Stimulated activated CD8-positive, alpha-beta memory T cell treated with anti-CD3 and anti-CD28 coated beads, Interleukin-4, amount 100 ng/mL, for 4 hours (primary cell): ENCODE measurements at places on chromosomes 5 and 9.

DNA sequence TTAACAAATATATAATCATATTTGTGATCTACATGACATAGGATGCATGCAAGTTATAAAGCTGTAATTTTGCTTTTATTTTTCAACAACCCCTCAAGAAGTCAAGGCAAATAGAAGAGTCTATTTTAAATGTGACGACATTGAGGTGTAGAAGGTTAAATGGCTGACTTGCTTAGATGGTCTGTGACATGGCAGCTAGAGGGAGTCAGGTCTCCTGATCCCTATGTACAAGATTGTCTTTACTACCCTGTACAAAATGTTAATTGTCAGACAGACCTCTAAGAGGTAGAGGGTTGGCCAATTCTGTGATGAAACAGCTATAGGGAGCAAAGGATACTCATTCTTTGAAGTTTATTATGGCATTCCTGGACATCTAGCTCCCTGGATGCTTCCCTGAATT is 380.9 kb upstream of the MEF2C start:
- no peak for DNase-seq

GRCh38 chr5:111095982-111096381 is 3.8 kb downstream of the WDR36 start:
- DNase-seq: no peak

DNA sequence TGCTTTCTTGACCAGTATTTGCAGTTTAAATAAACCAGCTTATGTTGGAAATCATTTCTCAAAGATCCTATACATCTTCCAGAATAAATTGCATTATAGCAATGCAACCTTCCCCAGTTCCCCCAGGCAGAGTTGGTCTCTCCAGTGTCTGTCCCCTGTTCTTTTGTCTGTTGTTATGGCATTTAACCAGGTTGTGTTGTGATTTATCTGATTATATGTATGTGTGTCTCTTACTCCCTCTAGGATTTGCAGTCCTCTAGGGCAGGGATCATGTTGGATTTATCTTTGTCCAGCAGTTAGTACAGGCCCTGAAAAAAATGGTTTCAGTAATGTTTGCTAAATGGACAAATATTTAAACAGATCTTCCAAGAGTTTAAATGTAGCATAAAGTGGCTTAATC is 17.3 kb downstream of the GARNL3 start:
- no peak for DNase-seq

- no peak for DNase-seq
Observed at GRCh38 chr5:106610041-106610440, 1060.7 kb downstream of the EFNA5 start.

- DNase-seq: no peak
Observed at GRCh38 chr5:179765400-179765799, 28.4 kb upstream of the LTC4S start.

DNA sequence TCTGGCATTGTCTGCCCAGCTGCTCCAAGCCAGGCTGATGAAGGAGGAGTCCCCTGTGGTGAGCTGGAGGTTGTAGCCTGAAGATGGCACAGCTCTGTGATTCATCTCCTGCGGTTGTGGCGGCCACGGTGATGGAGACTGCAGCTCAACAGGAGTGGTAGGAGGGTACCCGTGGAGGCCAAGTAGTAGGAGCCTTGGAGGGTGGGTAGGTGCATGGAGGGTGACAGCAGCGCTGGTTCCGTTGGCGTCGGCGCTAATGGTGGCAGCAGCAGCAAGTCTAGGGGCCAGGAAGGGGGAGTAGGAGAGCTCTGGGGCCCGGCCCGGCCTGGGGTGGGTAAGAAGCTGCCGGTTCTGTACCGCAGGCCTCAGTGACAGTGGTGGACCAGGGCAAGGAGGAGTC is 22.4 kb upstream of the TRIM52 start:
- DNase-seq: no peak

DNA sequence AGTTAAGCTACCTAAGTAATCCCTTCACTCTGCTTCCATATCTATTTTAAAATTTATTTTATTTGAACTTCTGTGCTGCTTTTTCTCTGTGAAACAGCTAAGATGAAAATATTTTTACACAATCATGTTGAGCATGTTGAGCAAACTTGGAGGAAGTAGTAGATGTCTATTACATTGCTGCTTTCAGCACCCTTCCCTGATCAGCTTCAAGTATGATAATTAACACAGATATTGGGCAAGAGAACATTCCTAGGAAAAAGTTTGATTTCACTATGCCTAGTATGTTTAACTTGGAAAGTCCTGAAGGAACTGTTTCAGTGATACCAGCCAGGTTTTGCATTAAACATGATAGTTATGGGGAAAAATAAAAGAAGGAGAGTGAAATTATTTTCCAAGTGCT is 283.6 kb downstream of the ELAVL2 start:
- no peak for DNase-seq

DNA sequence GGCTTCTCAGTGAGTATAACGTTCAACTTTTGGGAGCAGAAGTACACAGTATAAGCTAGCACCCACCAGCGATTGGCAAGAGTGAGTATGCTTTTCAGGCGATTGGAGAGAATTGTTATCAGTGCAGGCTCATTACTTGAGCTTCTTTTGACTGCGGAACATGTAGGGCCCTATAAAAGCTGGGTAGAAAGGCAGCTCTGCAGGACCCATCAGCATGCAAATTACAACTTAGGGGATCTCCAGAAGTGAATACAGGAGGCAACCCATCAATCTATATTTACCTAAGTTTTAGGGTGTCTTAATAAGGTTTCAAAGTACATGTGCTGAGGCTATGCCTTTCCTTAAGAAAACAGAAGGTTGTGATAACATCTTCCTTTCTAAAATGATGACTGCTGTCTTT is 225.0 kb downstream of the MLLT3 start:
- no peak for DNase-seq

DNA sequence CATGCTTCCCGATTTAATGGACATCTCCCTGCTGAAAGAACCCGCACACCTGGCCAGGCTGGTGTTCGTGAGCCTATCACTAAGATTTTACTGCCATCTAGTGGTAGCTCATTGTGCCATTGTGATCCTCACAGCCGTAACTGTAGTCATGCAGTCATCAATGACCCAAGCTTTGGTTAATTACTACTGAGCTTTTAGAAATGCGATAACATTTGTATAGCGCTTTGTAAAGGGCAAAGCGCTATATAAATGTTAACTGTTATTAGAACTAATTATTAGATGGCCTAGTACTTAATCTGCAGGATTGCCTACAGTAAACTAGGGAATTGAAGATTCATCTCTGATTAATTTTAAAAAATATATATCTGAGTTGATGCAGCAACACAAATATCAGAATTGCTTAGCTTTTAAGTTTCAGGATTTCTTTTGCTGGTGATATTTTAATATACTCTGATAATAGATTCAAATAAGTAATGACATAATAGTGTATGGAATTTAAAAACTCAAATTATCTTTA is 90.2 kb downstream of the HACD4 start:
- no peak for DNase-seq

DNA sequence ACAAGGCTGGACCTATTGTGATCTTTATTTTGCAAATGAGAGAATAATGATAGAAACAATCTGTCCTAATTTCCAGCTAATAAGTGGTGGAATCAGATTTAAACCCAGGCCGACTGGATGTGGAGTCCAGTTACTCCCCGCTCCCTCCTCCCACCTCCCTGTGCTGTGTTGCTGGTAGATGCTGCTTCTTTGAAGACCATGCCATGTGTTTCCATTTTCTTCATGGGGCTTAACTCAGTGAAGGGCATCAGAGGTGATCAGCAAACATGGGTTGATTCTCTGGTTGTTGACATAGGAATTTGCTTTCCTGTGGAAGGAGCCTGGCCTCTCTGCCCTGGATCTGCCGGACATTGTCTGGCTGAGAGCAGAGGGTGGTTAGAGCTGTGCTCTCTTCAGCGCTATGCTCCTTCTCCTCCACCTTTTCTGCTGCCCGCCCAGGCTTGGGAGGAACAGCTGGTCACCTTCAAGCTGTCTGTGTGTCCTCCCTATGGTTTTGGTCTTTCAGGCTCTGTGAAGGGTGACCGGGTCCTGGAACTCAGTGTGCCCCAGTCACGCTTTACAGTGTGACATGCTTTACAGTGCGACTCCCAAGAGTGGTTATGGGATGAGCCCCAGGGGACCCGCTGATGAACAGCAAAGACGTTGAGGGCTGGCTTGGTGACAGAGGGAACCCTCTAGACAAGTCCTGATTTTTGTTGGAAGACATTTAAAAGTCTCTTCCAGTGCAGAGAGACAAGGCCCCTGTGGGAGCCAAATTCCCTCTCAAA is 68.4 kb upstream of the RPS23 start:
- DNase-seq: no peak

GRCh38 chr9:34318163-34318790 is 10.8 kb downstream of the KIF24 start:
- DNase-seq: no peak

DNA sequence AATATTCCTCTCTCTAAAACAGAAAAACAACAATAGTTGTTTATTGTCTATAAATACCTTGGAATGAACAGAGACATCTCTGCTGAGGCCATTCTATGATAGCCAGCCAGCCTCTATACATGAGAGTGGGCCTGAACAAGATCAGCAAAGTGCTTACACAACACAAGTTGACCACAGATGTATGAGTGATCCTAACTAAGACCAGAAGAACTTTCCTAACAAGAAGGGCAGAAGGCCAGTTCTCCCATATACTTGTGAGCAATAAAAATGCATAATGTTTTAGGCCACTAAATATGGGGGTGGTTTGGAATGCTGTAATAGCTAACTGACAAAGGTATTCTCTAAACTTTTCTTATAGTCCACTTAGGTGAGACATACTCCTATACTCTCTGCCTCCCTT is 345.7 kb downstream of the SPATA31D1 start:
- DNase-seq: no peak

- no peak for DNase-seq
Observed at GRCh38 chr9:82922686-82923085, 140.3 kb downstream of the RASEF start.

DNA sequence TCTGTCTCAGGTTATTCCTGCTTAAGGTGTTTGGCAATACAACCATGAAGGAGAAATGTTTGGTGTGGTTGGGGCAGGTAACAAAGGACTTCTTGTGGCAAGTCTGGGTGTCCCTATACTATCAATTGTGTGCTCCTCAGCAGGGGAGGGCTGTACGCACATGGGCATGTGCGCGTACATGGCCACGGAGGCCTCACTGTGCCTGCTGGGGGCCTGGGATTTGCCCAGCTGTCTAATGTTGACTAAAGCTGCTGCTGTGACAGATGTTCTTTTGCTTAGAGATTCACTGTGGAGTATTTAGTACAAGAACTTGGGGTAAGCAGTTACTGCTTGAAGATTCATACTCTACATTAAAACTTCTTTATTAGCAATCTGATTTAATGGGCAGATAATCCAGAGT is 97.5 kb downstream of the HSPA4 start:
- DNase-seq: no peak

- DNase-seq: no peak
Observed at GRCh38 chr5:160968480-160968879, 116.5 kb upstream of the ATP10B start.

DNA sequence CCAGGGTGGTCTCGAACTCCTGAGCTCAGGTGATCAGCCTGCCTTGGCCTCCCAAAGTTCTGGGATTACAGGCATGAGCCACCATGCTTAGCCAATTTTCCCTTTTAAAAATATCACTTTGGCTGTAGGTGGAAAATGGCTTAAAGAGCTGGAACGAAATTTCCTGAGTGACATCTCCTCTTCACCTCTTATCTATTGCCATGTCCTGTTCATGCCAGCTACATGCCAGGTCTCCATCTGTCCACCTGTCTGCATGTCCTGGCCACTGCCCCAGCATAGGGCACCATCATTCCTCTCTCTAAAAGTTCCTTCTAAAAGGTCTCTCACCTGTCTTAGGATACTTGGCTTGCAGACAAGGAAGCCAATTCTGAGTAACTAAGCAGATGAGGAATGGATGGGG is 2.8 kb upstream of the GRK6 start:
- DNase-seq: no peak

DNA sequence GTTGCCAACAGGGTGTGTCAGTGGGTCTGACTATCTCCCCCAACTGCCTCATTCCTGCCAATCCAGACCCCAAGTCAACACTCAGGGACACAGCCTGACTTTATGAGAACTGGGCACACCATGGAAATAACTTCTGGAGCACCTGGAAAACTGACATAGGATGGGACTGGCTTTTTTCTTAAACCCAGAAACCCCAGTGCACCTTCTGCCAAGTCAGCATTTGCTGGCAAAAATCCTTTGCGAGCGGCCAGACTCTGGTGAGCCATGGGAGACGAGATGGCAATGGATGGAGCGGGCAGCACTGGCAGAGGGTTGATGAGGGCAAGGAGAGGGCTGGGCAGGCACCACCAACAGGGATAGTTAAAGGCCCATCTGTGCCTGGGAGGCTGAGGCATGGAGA is 114.4 kb upstream of the OSMR start:
- DNase-seq: no peak

GRCh38 chr9:101376111-101376848 is 8.5 kb downstream of the BAAT start:
- no peak for DNase-seq

DNA sequence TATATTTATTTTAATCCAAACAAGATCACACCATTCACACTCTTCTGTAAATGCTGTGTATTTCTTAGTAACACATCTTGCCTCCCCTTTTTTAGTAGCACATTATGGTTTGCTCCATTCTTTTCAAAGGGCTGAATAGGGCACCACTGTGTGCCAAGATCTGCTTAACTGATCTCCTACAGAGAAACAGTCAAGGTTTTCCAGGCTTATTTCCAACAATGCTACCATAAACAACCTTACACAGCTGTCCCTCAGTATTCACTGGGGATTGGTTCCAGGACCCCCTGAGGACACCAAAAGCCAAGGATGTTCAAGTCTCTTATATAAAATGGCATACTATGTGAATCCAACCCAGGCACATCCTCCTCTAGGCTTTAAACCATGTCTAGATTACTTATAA is 16.5 kb downstream of the GOLM1 start:
- no peak for DNase-seq

- DNase-seq: no peak
Observed at GRCh38 chr9:114349713-114350480, 20.2 kb downstream of the ORM2 start.

DNA sequence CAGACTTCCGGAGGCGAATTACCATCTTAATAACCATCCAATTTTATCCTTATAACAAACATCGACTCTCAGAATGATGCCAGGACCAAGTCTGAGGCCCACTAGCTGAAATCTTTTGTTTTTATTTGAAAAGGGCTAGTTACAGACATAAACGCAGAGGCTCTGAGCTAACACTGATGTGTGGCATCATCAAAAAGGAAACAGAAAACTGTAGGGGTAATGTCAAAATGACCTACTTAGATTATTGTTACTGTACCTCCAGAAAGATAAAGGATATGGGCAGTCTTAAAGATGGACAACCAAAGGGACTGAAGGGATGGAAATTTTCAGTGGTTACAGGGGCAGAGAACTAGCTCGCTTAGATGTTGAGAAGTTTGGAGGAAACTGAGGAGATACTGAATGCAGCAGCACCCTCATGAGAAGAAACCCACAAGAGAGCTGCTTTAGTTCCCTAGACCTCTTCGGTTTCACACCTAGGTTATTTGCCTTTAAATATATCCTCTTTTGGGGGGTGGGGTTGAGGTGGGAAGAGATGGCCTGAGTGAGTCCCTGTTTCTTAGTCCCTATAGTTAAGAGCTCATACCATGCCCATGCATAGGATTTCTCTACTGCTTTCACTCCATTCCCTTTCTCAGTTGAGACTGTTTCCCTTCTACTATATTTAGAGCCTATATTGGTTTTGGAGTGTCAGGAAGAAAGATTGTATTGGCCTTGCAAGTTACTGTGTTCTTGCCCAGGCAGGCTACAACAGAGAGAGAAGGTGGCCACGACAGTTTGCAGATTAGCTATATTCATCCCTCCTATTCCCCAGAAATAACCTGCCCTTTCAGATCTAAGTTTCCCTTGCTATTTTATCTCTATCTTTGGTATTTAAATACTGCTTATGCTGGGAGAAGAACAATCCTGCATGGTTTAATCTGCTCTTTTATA is 320.4 kb upstream of the EFNA5 start:
- no peak for DNase-seq
